Frontal cortex (tissue), 4 donors: ENCODE measurements at places on chromosomes 3 and 15. TPM values are rescaled to one million over a fixed set of nuclear protein-coding genes. Genes with fewer than 3 reads are reported as not detected.

DNA sequence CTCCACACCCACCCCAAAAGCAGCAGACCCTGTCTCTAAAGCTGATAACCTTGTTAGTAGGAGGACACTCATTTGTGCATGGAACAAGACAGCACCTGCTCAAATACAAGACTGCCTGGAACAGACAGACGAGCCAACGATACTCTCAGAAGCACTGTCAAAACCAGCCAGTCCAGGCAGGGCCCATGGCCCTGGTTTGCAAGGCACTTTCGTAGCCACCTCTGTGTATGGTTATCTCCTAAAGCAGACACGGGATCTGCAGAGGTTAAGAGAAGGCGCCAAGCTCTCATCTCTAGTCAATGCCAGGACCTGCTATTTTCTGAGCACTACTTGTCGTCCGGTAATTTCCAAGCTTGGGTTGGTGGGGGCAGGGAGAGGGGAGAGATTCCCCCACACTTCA lies 10.5 kb downstream of the NTRK3 start:
- DNase-seq: no peak

- no peak for DNase-seq
These were observed 44.8 kb downstream of the ABTB1 start for GRCh38 chr3:127717357-127718244.

- no peak for DNase-seq
These were observed 35.3 kb upstream of the LARS2 start for GRCh38 chr3:45353070-45353469.

DNA sequence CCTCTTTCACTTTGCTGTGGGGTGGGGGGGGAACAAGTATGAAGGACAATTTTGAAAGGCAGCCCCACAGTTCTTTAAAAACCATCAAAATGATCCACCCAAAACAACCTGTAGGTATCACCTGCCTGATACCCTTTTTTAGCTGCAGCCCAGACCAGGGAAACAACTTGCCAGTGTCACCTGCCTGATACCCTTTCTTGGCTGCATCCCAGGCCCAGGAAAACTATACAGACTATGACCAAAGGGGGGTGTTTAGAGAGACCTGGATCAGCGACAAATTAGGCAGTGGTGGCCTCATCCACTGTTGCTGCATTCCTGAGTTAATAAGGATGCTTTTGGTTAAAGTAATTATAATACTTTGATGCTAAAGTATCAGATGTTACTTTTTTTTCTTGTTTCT lies 122.0 kb downstream of the VPS13C start:
- no peak for DNase-seq

MTMR10 gene
- total RNA-seq: 6.1 TPM
